ENCODE measurements at places on chromosomes 7 and 10.
A peak's percentile ranks its signal among the peaks of the same experiment; 100 is the strongest.

- DNase-seq = no peak
Observed at GRCh38 chr7:92856436-92856835, 20.1 kb upstream of the CDK6 start.

DNA sequence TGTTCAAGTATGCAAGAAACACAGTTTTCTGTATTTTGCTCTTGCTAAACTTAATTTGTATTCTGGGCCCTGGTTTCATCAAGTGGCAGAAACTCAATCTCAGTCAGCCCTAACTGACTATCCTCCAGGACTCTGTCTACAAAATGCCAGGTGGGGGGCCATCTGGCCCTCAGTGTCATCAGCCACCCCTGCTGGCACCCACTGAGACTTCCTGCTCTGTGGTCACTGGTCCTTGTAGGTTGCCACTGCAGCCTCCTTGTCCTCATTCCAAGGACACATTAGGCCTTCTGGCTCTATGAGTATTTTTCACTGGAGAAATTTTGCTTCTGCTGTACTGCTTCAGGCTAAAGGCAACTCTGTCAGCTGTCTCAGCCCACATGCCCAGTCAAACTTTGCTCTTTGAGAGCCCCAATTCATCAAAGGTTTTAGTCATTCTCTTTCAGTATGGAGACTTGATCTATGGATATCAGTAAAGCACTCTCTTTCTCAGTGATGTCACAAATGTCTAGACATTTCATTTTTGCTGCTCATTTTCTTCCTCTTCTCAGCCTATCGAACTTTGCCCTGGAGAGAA lies 163.6 kb downstream of the KCND2 start:
- no peak for DNase-seq

DNA sequence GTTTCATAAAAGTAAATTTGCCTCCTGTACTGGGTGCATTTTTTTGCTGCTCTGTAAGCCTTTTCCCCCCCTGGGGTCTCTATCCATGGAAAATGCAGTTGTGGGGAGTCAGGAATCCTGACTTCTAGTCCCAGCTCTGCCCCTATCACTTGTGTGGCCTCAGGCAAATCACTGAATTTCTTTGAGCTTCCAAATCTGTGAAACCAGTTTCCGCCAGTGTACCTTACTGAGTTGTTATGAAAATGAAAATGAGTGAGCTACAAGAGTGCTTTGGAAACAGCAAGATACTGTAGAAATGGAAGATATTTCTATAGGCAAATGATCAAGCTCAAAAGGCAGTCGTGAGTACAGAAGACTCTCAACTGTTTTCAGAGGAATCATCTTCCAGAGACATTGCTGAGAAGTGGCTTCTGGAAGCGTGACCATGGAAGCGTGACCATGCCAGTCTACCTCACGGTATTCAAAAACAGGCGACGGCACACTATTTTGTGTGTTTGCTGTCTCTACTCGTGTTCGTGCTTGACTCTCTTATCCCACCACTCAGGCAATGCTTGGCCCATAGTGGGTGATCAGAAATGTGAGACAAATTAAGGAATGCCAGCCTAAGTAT lies 107.4 kb downstream of the ATXN7L1 start:
- DNase-seq = no peak

- DNase-seq = peak; percentile 26
Observed at GRCh38 chr10:58241346-58241745, 26.3 kb downstream of the IPMK start.

DNA sequence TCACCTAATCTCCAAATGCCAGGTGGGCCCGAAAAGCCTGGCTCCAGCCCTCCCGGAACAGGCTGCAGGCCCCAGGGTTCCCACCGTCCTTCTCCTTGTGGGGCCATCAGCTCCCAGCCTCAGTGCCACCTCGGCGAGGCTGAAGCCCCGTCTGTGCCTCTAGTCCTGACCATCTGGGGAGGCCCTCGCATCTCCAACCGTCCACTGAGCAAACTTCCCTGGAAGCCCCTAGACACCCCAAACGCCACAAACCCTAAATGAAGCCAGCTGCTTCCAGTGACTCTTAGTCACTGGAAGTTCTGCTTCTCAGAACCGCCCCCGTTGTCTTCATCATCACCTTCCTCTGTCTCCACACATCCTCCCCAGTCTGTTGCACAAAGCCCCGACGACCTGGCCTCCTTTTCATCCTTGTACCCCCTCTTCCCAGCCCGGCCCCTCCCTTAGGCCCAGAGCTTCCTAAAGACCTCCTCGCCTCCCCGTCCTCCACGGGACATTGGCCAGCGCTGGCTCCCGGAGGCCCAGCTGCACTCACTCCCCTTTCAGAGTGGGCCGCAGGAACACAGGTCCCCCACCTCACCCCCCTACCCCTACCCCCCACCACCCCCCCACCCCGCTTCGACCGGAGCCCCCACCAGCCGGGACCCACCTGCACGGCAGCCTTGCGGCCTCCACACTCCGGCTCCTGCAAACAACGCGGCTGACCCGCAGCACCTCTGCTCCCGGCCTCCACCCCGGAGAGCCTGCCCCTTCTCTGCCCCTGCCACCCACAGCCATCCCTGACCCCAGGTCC lies 1.1 kb upstream of the DIP2C start:
- DNase-seq = no peak

- no peak for DNase-seq
Observed at GRCh38 chr10:89129911-89130310, 77.2 kb downstream of the CH25H start.

DNA sequence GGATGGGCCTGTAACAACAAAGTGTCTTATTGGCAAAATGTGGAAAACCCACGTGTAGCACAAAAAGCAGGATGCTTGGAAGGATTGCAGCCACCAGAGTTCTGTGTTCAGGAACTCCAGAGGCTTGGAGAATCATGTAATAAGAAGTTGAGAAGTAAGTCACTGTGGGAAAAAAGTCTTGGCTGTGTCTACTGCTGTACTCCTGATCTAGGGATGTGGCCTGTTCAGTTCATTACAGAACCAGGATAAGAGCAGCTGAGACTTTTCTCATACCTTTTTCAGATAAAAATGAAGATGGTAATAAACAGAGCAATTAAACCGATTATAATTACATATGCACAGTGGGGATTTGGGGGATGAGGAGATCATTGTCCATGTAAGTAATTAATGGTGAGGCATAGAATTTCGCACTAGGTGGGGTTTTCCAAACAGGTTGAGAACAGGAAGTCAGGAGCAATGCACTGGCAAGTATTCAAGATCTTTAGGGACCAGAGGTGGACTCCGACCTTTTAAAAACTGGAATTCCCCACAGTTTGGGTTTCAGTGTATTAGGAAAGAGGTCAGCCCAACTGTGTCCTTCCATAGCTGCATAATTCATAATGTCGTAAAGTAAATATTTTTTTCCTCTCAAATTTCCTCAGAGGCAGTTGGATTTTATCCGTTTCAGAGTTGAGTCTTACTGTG lies 281.7 kb downstream of the FRMD4A start:
- no peak for DNase-seq

- DNase-seq = no peak
Observed at GRCh38 chr7:128202287-128202957, 38.7 kb upstream of the LEP start.

DNA sequence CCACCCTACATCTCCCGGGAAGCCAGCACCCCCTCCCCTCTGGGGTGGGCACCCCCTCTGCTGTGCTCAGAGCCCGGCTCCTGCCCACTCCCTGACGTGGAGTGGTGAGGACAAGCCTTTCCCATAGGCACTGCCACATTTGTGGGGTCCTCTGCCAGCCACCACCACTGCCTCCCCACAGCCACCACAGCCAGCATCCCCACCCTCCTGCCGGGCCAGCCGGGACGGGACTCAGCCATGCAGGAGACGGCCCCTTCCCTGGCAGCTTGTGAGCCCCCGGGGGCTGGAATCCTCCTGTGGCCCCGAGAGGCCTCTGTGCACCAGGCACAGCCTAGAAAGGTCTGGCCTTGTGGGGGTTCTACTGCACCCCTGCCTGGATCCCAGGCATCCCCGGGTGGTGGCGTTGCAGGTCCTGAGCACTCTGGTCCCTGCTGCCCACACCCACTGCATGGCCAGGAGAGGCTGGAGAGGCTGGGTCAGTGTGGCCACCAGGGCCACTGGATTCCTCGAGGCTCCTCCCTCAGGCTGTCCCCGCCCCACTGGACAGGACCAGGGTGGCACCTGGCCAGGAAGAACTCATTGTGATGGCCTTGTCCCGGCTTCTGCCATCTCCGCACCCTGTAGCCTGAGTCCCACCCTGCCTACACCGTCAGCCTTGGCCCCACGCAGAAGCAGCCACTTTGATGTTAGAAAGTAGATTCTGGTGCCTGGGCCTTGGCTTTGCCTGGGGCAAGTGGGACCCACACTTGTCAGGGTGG lies 148.0 kb downstream of the EBF3 start:
- no peak for DNase-seq

- DNase-seq = peak; percentile 66
Observed at GRCh38 chr7:40429826-40430225, 295.0 kb downstream of the SUGCT start.

GRCh38 chr10:49010295-49010694 lies 70.7 kb upstream of the LRRC18 start:
- no peak for DNase-seq

DNA sequence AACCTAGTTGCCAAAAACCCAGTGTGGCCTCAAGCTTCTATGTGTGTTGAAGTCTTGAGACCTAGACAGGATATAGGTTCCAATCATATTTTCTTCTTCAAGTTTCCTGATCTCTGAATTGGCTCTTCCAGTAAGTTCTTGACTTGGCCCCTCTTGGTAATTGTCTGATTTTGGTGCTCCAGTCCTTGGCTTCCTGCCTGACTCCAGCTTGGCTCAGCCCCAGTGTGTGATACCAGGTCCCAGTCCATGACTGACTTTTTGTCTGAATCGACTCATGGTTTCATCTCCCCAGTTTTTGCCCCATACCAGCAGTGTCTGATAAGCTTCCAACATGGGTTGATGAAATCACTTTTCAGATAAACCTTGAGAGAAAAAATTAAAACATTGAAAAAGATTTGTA lies 72.3 kb downstream of the FAS start:
- DNase-seq = peak; percentile 73

DNA sequence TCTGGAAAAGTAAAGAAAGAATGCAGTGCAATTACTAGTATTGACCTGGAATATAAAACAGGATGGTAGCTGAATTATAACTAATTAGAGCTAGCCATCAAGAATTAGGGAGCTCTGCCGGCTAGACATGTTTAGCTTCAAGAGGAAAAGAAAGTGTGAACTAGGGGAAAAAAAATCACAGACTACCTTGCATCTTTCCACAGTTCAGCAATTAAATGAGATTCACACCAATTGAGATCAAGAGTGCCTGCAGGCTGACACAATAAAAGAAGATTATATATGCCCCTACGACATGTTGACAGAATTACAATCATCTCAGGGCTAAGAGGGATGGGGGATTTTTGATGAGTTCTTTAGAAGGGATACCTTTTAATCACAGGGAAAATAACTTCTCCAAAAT lies 303.3 kb upstream of the CELF2 start:
- DNase-seq = no peak

DNA sequence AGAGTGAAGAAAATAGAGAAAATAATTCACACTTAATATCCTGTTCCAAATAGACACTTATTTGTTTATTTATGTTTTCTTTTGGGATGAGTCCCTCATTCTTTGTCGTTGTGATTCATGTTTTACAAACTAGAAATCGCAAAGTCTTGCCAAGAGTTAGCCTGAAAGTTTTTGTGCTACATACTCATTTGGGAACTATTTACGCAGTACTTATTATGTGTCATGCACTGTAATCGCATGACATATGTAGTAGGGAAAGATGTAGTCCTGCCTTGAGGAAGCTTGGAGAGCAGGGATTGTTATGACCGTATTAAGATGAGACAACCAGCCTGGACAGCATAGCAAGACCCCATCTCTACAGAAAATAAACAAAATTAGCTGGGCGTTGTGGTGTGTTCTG lies 189.3 kb downstream of the ABCA13 start:
- DNase-seq = no peak

DNA sequence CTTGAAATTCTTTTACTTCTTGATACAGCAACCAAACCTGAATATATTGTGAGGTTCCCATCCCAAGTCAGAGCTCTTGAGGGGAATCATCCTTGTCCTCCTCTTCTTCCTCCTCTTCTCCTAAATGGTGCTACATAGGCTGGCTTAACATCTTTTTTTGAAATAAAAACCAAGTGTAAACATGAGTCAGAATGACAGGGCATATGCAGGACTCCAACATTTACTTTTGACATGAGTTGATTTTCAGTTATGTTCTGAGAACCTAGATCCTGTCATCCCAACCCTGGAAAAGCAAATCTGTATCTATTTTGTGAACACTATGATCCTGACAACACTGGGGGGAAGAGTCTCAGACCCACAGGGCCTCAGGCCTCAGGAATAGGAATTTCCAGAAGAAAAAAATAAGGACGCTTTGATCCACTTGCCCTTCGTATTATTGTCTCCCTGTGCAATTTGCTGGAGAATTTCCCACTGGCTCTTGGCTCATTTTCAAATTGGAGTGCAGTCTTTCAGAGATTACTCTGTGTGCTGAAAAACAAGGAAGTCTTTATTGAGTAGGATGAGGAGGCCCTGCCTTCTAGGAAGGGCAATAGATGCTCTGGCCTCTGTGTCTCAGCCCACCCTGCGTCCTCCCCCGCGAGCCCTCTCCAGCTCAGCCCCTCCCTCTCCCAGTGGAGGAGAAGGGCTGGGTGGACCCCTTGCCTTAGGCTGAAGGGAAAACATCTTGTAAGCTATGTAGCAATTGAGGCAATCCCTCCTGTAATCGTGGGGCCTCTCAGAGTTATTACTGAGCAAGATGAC lies 121.6 kb downstream of the CREB5 start:
- DNase-seq = peak; percentile 30

GRCh38 chr10:1197384-1197783 lies 141.2 kb downstream of the WDR37 start:
- no peak for DNase-seq

DNA sequence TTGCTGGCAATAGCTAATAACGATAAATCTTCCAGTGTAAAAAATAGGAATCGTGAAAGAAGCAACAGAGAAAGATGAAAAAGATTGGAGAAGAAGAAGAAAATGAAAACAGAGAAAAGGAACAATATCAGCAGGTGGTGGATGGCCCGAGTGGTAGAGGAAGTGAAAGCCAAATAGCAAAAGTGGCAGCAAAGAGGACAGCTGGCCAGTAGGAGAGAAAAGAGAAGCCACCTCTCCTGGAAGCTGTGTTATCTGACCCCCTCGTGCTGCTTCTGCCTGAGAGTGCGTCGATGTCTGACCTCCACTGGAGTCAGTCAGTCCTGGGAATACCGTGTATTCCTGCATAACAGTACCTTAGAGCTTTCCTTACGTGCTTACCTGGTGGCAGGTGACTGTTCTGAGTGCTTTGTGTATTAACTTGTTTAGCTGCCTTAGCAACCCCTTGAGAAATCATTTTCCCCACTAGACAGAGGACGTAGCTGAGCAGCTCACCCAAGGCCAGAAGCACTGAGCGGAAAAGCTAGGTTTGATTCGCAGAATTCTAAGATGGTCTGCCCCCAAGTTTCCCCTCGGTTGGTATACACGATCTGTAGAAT lies 88.3 kb downstream of the CHN2 start:
- DNase-seq = no peak

DNA sequence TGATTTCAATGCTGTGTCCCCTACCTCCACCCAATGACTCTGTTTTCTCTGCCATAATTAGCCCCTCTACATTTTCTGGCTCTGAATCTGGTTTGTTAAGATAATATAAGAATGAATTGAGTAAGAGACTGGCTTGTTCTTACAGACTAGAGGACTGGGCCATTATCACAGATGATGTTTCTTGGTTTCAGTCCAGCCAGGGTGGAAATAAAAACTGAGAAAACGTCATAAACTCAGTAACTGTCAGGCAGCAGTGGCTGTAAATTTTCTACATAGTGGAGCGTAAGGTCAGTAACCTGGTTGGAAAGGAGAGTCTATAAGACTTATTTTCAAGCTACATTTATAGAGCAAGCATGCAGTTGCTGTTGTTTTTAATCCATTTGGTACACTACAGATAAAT lies 485.4 kb downstream of the HTR7 start:
- peak; percentile 28 for DNase-seq
